ENCODE measurements at places on chromosomes 12 and 14. TPM values are rescaled to one million over a fixed set of nuclear protein-coding genes. Genes with fewer than 3 reads are reported as not detected.

Gene RIMBP2
- total RNA-seq: 0.06 TPM

Gene FAM161B
- total RNA-seq: 1.8 TPM

Gene FICD
- total RNA-seq: 3.2 TPM

Gene IAPP
- total RNA-seq: not detected

Gene DPY19L2
- total RNA-seq: 1.6 TPM

Gene WNT1
- 0.21 TPM for total RNA-seq

Gene PLA2G1B
- not detected for total RNA-seq

Gene TMEM233
- not detected for total RNA-seq

Gene OR6C76
- total RNA-seq: not detected

Gene TMEM117
- total RNA-seq: 2.3 TPM

All from A549 treated with dexamethasone at 1 μM for 4 hours (cell line).